ENCODE measurements at places on chromosomes 11 and 22. TPM values are rescaled to one million over a fixed set of nuclear protein-coding genes. Genes with fewer than 3 reads are reported as not detected.

The CXCR5 gene
- polyA plus RNA-seq: not detected

The HIC2 gene
- polyA plus RNA-seq: 9.4 TPM

The CAVIN3 gene
- polyA plus RNA-seq: 76.1 TPM

The CDC45 gene
- 11.2 TPM for polyA plus RNA-seq

The TRIM48 gene
- not detected for polyA plus RNA-seq

The C11orf52 gene
- 7.6 TPM for polyA plus RNA-seq

The CSRP3 gene
- 869 TPM for polyA plus RNA-seq

The USH1C gene
- polyA plus RNA-seq: not detected

The MPZL3 gene
- polyA plus RNA-seq: not detected

The SCUBE2 gene
- 1.4 TPM for polyA plus RNA-seq

The B3GAT1 gene
- not detected for polyA plus RNA-seq

The FAM83F gene
- 0.06 TPM for polyA plus RNA-seq

The MPZL2 gene
- polyA plus RNA-seq: not detected

The TRIM64C gene
- polyA plus RNA-seq: not detected

The MYOD1 gene
- polyA plus RNA-seq: not detected

The NPAS4 gene
- polyA plus RNA-seq: 1.5 TPM

The CPT1A gene
- 1.7 TPM for polyA plus RNA-seq

The PLAAT3 gene
- polyA plus RNA-seq: 10.8 TPM

The SYT13 gene
- 0.09 TPM for polyA plus RNA-seq

The THY1 gene
- 7.5 TPM for polyA plus RNA-seq

The SYT8 gene
- polyA plus RNA-seq: not detected

The IFITM10 gene
- polyA plus RNA-seq: 1.4 TPM

The VPS26B gene
- 46.9 TPM for polyA plus RNA-seq

The TUBA8 gene
- polyA plus RNA-seq: 1.4 TPM

The CHADL gene
- polyA plus RNA-seq: 0.49 TPM

The TBX10 gene
- polyA plus RNA-seq: 1.1 TPM

The HTR3B gene
- polyA plus RNA-seq: not detected

The ZBTB16 gene
- polyA plus RNA-seq: 11.0 TPM

The PKDREJ gene
- polyA plus RNA-seq: not detected

The SLCO2B1 gene
- not detected for polyA plus RNA-seq

The SCARF2 gene
- polyA plus RNA-seq: 38.0 TPM

The TENM4 gene
- 19.0 TPM for polyA plus RNA-seq

The HMGXB4 gene
- polyA plus RNA-seq: 21.1 TPM

The MOB2 gene
- 52.0 TPM for polyA plus RNA-seq

The BCO2 gene
- polyA plus RNA-seq: 81.1 TPM

The OR56B4 gene
- polyA plus RNA-seq: 0.35 TPM

The SORL1 gene
- polyA plus RNA-seq: 6.4 TPM

The ENTHD1 gene
- polyA plus RNA-seq: not detected

The TRIM49 gene
- polyA plus RNA-seq: not detected

The AIFM3 gene
- polyA plus RNA-seq: 0.67 TPM

The ANO9 gene
- 0.23 TPM for polyA plus RNA-seq

The FAM111B gene
- 3.5 TPM for polyA plus RNA-seq

The APOA1 gene
- 117 TPM for polyA plus RNA-seq

The FBLN1 gene
- 55.7 TPM for polyA plus RNA-seq

The ELMOD1 gene
- 0.64 TPM for polyA plus RNA-seq

The FUT4 gene
- 2.3 TPM for polyA plus RNA-seq

The ACCS gene
- 14.7 TPM for polyA plus RNA-seq
